ENCODE measurements at places on chromosomes 5 and 9.

GRCh38 chr5:159412284-159413046, 82.2 kb upstream of the IL12B start:
- peak; percentile 90 for DNase-seq

DNA sequence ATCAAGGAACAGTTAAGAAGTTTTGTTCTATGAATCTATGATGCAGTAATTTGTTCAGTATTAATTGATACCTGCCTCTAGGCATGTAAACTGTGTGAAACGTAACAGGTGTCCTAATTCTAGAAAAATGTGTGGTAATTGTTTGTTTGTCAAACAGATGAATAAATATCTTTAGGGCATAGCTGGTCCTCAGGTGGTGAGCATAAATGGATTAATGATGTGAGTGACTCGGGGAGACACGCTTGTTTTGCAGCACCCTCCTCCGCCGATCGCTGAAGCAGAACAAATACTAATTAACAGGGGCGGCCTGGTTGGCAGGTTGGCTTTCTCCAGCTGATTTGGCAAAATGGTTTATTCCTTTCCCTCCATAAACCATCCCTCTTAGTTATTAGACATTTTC, 88.8 kb downstream of the TLE4 start:
- DNase-seq = no peak

- DNase-seq = no peak
Measured at GRCh38 chr5:37709020-37709419, 130.8 kb downstream of the GDNF start.

DNA sequence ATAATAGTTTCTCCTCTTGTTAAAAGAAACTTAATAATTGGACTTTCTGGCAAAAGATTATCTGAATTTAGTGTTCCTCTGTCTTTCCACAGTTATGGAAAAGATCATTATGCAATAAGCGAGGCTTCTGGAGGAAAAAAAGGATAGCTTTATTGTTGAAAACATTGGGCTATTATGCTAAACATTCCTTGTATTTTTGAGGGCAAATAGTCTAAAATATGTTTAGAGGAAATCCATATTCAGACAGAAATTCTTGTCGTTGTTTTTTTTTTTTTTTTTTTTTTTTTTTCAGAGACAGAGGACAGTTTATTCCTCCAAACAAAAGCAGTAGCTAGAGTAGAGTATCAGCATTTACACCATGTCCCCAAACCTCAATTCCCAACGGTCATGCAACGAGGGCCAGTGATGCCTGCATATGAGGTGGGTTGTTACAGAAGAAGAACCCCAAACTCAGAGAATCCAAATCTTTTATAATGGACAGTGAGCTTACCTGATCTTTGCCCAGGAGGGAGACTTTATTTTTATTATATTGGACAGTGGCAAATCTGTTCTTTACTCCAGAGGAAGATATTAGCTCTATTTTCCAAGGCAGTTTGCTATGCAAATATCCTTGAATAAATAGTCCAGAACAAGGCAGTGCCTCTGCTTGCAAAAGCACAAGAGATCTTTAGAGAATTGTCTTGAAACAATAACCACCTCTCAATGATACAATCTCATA, 48.4 kb upstream of the CDK5RAP2 start:
- DNase-seq = no peak

GRCh38 chr5:126527158-126527557, 67.9 kb downstream of the ALDH7A1 start:
- DNase-seq = no peak

DNA sequence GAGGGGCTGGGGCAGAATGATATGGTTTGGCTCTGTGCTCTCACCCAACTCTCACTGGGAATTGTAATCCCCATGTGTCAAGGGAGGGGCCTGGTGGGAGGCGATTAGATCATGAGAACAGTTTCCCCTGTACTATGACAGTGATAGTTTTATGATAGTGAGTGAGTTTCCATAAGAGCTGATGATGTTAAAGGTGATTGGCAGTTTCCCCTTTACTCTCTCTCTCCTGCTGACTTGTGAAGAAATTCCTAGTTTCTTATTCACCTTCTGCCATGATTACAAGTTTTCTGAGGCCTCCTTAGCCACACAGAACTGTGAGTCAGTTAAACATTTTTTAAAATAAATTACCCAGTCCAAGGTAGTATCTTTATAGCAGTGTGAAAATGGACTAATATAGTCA, 120.4 kb upstream of the CDH9 start:
- DNase-seq = no peak

- no peak for DNase-seq
Measured at GRCh38 chr5:22249209-22249729, 603.9 kb downstream of the CDH12 start.

GRCh38 chr5:122063836-122064235, 14.2 kb downstream of the LOX start:
- no peak for DNase-seq

DNA sequence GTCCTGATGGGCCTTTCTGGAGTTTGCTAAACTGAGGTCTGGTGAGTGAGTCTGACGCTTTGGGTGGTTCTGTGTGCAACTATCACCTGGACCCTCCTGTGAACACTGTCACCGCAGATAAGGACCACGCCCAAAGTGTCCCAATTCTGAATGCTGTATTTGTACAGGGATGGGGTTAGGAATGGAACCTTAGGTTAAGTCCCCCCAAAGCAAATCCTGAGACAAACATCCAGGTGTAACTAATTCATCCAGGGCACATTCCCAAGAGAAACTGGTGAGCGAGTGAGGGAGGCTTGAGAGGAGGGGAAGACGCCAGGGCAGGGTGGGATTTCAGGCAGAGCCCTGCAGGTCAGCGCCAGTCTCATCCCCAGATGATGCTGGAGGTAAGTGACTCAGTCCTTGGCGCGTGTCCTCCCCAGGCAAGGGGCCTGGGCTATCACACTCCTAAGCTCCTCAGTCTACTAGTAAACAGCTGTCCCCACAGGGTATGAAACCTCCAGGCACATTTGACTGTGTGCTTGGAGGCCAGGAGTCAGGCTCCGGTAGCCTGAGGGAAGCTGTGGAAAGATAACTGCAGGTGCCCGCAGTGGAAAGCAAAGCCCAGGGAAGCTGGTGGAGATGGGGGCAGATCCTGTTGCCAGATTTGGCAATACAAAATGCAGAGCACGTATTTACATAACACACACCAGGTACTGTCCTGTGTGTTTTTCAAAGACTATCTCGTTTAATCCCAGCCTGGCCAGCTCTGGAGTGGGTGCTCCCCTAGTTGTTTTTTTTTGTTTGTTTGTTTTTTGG, 66.7 kb downstream of the IL6ST start:
- DNase-seq = no peak

DNA sequence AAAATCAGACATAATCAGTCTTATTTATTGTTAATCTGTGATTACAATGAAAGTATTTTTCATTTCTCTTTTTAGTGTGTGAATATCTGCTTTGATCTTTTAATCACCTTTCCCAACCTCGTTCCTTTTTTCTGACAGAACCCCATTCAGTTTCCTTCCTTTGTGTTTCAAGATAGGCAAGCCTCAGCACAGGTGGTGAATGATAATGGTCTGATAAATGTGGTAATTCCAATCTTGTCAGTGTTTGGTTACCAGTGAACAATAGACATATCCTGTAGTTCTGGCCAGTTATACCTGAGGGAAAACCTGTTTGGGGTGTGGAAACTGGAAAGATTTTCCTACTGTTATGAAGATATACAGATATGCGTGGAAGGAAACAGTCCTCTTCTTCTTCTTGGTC, 13.5 kb downstream of the STX17 start:
- no peak for DNase-seq

DNA sequence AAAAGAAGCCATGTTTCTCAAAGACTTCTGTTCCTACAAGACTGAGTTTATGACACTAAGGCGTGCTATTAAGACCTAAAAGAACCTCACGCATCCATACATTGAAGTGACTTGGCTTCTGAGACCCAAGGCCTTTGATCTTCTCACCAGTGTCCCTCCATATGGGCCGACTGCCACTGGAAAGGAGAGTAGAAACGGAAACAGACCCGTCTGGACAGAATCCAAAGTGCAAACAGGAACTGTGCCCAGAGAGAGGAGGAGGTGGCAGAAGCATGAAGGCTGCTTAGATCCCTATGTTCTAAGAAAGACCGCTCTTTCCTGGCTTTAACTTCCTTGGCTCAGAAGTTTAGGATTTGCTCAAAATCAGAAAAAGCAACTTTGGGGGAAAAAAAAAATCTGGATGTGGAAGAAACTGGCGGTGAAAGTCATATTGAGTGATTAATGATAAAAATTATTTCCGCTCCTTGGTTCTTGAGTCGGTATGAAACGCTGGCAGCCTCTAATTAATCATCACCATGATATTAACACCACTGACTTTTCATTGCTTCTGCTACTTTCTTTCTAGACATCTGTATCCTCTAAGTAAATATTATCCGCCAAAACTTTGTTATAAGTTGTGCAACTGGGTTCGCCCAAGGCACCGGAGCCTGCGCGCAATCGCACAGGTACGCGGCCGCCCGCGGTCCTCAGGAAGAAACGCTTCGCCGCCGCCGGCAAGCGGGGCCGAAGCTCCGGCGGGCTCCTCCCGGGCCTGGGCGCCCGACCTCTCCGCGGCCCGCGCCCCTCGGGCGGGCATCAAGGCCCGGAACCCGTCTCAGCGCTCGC, 726 bp downstream of the DAP start:
- DNase-seq = peak; percentile 71

Data from suppressor macrophage treated with lipopolysaccharide for 4 hours (primary cell).